ENCODE measurements at places on chromosomes 2 and 18.

GRCh38 chr2:210860276-210860675, 303.9 kb downstream of the CPS1 start:
- DNase-seq: no peak

DNA sequence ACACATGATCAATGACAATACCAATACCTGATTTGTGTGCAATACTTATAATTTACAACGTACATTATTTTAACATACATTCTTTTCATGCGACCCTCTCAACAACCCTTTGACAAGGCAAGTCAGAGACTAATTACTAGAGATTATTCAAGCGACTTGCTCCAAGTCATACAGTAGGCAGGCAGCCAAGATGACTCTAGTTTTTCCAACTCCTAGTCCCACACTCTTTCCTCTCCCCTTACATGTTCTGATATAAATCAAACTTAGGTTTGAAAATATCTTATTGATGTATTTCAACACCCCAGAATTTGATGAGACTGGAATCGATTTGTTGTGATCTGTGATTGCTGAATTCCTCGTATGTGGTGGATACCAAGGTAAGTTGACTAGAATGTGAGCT, 8.0 kb upstream of the CYP27C1 start:
- no peak for DNase-seq

- DNase-seq: no peak
Measured at GRCh38 chr2:235513984-235514626, 20.3 kb downstream of the AGAP1 start.

DNA sequence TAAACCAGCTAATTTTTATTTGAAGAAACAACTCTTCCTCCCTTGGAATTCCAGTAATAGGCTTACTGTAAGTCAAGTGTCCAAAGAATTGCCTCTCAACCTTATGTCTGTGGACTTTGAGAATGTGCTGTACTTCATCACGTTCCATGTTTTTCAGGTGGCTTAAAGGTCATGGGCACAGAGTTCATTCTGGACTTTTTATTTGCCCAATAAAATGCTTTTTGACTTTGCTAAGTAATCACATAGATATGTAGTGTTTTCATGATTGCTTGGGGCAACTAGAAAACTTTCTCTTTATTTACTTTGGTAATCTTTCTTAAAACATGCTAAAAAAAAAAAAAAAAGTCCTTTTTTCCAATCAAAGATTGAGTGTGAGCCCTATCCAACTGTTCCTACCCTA, 10.4 kb upstream of the DNAH7 start:
- DNase-seq: no peak

- DNase-seq: no peak
Measured at GRCh38 chr2:82839036-82839435, 1620.0 kb downstream of the SUCLG1 start.

DNA sequence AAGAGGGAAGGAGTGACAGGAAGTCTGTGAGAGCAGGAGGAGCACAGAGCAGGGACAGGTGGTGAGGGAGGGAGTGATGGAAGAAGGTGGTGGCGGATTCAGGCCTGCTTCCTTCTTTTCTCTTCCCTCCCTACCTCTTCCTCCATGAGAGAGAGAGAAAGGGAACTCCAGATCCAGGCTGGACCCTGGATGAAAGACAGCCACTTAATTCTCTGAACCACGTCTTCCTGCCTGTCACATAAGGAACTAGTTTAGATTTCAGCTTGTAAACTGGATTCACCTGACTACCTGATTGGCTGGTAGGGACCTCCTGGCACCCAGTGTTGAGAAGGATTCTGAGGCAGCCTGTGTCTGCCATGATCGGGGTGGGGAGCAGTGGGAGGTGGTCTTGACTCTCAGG, 48.9 kb downstream of the PAX8 start:
- DNase-seq: no peak

DNA sequence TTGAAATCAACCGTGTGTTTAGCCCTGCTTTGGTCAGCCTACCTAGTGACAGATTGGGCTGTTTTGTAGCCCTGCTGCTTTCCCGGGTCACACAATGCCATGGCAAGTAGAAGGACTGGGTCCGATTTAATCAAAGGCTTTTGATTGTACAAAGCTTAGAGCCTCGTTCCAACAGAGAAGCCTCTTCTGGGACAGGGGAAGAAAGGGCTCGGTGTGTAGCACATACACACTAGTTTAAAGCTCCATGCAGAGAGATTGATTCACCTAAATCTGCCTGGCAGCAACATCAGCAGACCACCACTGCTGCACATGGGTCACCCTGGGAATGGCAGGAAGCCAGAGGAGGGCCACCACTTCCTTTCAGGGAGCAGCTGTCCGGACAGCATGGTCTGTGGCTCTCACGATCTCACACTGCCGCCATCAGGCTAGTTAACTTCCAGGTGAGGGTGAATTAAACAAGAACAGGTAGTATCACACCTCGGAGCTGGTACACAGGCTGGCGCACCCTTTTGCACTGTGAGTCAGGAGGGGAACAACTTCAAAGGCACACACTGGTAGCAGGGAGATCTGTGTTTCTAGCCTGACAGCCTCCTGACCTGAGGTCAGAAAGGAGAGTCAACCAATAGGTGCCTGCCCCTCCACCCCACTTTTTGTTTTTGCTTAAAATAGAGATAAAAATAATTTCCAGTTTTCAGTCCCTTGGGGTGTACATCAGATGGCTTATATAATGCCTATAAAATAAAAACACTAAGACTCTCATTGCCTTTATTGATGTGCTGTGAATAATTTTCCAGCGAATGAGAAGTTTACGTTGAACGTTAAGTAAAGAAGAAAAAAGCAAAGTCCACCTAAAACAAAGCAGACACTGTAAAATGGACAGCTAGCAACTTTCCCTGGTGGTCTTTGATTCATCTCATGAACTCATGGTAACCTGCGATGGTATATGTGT, 108.5 kb downstream of the CDCA7 start:
- DNase-seq: no peak

GRCh38 chr18:32437100-32437834, 33.4 kb downstream of the GAREM1 start:
- no peak for DNase-seq

DNA sequence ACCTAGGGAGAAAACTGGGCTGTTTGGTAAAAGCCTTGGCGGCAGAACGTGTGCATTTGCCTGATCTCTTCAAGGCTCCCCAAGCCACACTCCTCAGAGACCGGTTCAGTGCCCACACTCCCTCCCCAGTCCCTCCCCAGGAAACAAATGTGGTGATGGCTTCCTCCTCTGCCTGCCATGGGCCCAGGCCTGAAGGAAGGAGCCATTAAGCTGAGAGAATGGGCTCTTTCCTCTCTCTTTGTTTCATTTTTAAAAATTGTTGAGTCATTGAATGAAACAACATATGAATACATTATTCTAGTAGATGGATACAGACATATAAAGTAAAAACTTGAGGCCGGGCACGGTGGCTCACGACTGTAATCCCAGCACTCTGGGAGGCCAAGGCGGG, 50.6 kb upstream of the YWHAQ start:
- DNase-seq: no peak

DNA sequence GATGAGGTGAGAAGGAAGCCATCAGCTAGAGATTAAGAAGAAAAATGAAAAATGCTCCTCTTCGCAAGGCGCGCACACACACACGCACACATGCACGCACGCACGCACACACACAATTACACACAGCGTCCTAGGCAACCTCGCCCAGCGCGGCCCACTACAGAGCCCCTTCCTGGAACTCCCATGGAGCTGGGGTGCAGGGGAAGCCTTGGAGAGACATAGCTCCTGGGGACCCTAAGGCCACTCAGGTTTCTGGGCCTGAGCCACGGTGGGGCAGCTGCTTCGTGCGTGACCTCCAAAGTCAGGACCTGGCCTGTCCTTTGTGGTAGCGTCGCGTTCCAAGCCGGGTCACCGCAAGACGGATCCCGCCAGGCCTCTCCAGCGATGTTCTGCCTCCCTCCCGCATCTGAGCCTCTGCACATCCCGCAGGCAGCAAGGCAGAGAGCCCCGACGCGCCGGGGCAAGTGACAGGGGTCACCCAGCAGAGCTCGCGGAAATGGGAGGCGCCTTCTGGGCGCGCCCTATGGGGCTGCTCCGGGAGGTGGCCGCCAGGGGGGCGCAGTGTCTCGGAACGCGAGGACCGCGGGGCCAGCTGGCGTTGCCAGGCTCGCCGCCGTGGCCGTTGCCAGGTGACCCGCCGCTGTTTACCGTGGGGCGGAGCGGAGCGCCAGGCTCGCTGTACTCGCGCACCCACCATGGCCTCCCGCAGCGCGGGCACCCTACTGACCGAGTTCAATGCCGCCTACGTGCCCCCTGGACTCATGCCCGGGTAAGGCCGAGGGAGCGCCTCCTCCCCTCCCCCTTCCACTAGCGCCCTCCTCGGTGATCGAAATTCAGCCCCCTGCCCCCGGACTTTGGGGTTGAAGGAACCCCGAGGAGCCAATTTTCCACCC, 79.0 kb downstream of the CIB4 start:
- no peak for DNase-seq

- DNase-seq: no peak
Measured at GRCh38 chr2:67641312-67642045, 244.3 kb downstream of the ETAA1 start.

DNA sequence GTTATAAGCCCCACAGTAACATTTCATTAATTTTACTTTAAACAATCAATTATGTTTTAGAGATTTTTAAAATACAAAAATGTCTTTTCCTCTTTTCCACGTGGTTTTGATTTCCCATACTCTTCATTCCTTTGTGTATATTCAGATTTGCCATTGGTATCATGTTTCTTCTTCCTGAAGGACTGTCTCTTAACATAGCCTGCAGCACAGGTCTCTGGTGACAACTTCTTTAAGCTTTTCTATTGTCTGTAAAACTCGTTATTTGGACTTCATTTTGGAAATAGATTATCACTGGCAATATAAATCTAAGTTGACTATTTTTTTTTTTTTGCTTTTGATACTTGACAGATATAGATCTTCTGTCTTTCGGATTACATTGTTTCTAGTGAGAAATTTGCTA, 115.2 kb upstream of the KLHL29 start:
- DNase-seq: no peak

DNA sequence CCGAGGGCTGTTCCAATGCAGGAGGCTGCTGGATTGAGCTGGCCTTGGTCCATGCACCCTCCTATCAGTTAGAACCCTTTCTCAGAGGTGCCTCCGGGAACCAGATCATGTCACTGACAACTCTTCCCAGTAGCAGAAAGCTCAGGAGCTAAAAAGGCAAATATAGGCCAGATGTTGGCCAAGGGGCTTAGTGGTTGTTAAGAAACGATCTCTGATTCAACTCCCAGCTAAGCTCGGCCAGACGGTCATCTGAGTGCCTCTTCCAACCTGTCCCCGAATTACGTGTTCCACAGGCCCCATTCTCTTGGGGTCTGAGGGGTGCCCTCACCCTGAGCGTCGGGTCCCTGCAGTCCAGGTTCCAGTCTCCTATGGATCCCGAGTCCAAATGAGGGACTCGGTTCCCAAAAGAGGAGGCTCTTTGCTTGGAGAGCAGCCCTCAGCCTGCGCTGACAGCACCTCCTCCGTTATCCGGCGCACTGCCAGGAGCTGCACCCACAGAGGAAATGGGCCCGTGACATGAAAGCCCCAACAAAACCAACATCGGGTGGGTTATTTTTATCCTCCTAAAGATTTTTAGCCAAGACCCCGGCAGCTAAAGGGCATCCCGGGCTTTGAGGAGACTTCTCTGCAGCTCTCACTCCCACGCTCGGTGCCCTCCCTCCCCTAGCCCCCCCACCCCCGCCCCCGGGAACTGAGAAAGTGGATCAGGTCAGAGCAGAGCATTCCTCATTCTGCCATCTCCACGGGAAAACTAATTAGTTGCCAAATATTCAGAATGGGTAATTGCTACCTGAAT, 106.6 kb upstream of the ID2 start:
- no peak for DNase-seq

DNA sequence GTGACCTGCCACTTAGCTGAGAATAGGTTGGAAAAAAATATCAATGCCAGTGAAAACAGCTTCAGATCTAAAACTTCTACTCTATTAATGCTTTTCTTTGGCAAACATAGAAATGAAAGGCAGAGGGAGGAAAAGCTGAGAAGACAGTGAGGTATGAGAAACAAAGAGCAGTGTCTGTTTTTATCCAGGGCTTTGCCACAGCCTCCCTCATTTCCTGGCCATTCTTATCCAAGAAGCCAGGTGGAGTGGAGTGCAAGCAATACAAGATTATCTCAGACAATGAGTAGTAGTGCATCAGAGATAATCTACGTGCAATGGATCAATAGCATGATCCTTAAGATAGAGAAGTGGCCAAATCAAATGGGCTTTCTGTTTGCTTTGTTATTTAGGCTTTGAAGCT, 808.7 kb upstream of the PIK3C3 start:
- DNase-seq: no peak

DNA sequence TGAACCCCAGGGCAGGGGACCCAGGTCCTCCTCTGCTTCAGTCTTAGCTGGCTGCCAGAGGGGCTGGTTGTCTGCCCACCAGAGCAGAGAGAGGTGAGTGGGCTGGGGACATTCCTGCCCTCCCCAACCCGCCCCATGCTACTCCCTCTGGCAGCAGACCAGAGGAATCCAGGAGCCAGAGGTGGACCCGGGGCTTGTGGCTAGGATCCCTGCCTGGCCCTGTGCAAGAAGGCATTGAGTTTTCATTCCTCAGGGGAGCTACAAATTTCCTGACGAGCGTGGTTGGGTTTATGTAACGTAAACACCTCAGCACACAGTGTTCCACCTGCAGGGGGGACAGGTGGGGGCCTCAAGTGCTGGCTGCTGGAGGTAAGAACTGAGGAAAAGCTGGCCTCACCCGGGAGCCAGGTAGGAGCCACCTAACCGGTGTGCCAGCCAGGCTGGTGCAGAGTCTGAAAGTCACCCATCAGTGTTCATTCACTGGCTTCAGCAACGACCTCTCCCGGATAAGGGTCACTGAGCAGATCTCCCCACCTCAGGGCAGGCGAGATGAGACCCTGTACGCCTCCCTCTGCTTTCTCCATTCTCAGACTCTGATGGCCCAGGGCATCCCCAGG, 246.8 kb downstream of the DYSF start:
- DNase-seq: no peak

DNA sequence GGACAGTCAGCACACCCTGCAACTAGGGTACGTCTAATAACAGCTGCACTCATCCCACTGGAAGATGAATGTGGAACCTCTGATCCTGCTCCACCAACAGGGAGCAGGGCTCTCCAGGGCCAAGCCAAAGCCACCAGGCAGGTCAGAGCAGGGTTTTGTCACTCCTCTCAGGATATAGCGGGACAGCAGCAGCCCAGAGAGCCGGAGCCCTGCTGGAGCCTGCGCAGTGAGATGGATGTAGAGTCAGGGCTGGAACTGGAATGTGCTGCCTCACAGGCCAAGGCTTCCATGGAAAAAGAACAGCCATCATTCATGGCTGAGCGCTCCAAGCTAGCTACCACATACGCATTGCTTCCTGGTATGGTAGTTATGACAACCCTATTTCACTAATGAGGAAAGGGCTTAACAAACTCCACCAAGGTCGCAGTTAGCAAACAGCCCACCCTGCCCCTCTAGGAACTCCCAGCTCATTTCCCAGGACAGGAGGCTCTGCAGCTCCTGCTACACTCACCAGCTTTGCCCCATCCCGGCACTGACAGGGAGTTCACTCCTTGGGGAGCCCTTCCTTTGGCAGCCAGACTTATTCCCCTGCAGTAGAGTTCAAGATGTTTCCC, 85.2 kb downstream of the HS1BP3 start:
- DNase-seq: no peak

All from GM18507 (cell line).